Activated CD4-positive, alpha-beta T cell treated with anti-CD3 and anti-CD28 coated beads, Interleukin-2, amount 50 U/mL, for 48 hours (primary cell): ENCODE measurements at places on chromosomes 12 and 14.

- DNase-seq = no peak
Observed at GRCh38 chr12:26810330-26810729, 22.7 kb downstream of the ITPR2 start.

- no peak for DNase-seq
Observed at GRCh38 chr12:56622535-56622934, 7.6 kb downstream of the BAZ2A start.

- no peak for DNase-seq
Observed at GRCh38 chr12:119177724-119178380, 879 bp upstream of the HSPB8 start.

DNA sequence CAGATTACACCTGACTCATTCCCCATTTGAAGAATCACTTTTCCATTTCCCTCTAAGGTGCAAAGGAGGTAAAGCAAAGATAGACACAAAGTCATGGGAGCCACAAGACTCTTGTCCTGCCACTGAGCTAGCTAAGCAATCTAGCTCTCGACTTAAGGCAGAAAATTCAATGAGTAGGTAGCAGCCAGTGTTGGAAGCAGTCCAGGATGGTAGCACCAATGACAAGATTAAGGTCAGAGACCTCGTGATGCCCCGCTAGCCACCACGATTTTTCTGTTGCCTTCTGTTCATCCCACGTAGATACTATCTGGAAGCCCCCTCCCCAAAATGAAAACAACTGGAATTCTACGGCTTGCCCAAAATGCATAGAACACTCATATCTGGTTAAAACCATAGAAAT lies 1.4 kb downstream of the VAMP1 start:
- DNase-seq = no peak

- DNase-seq = no peak
Observed at GRCh38 chr12:46835785-46836184, 10.0 kb upstream of the SLC38A4 start.

- no peak for DNase-seq
Observed at GRCh38 chr12:47547077-47547476, 158.8 kb downstream of the RPAP3 start.

GRCh38 chr12:93763746-93764147 lies 86.6 kb downstream of the CRADD start:
- no peak for DNase-seq

DNA sequence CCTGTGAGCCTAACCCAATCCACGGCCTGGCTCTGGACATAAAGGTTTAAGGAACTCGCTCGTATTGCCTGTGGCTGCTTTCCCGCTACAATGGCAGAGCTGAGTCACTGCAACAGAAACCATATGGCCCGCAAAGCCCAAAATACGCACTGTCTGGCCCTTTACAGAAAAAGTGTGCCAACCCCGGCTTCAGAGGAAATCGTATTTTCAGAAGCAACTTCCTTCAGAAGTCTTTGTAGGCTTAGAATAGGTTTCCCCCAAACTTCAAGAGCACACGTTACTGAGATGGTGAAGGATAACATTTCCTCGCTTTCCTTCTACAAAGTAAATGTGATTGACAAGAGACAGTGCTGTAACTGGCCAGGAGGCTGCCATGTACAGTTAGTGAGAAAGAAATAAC lies 34.8 kb upstream of the TESC start:
- peak; percentile 76 for DNase-seq

DNA sequence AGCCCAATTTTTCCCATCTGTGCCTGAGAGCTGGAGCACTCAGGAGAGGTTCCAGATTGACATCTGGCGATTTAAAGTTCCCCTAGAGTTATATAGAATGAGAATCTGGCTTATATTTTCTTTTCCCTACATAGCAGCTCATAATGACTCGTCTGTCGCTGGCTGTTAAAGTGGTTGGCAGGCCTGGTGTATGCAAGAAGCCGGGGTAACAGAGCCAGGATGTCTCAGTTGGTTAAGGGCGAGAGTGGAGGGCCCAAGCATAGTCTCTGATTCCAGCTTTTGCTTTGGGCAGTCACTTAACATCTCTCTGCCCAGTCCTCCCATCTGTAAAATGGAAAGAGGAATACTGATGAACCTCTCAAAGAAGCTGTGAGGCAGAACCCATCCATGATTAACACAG lies 751.6 kb downstream of the NOVA1 start:
- no peak for DNase-seq

- no peak for DNase-seq
Observed at GRCh38 chr14:61257469-61258057, 23.6 kb downstream of the TMEM30B start.

GRCh38 chr14:90883197-90883596 lies 67.0 kb upstream of the TTC7B start:
- no peak for DNase-seq

DNA sequence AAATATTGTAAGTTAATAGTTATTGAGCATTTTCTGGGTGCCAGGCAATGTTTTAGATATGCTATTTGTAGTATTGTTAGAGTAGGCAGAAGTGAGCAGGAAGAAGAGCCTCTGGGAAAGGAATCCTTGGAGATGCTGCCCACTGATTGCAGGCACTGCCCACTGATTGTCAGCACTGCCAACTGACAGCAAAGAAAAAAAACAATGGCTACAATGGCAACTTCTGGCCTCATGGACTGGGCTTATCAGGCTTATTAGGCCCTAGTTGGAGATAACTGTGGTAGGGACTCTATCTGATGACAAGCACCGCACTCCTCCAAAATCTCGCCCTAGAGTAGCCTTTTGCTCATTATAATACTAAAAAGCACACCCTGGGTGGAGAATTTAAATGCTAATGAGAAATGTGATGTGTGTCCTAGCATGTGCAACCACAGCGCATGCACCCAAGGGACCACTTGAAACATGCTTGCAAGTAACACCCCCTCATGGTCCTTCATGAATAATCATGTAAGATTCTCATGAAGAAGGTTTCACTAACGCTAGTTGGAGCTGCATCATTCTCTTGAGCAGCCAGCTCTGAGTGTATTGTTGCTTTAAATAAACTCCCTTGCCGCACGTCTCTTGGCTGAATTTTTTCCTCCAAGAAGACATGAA lies 103.5 kb upstream of the PPP4R3A start:
- DNase-seq = no peak

DNA sequence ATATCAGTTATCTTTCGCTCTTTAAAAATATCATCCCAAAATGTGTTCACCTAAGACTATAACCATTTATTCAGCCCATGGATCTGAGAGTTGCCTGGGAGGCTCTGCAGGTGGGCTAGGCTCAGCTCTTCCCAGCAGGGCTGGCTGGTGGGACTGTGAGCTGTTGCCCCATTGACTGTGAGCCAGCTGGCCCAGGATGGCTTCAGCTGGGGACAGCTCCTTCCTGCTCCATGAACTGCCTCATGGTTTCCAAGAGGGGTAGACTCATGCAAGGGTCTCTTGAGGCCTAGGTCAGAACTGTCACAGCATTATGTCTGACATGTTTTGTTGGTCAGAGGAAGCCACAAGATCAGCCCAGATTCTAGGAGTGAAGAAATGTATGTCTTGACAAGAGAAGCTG lies 114.1 kb upstream of the E2F7 start:
- no peak for DNase-seq

GRCh38 chr12:81078469-81079196 lies 754 bp downstream of the ACSS3 start:
- no peak for DNase-seq

GRCh38 chr14:55760789-55761566 lies 181.0 kb downstream of the KTN1 start:
- no peak for DNase-seq

GRCh38 chr14:51789596-51789995 lies 70.8 kb upstream of the GNG2 start:
- DNase-seq = no peak

- no peak for DNase-seq
Observed at GRCh38 chr14:75944607-75945241, 37.1 kb downstream of the TGFB3 start.

GRCh38 chr14:20195911-20196310 lies 5.2 kb downstream of the OR11G2 start:
- DNase-seq = no peak

DNA sequence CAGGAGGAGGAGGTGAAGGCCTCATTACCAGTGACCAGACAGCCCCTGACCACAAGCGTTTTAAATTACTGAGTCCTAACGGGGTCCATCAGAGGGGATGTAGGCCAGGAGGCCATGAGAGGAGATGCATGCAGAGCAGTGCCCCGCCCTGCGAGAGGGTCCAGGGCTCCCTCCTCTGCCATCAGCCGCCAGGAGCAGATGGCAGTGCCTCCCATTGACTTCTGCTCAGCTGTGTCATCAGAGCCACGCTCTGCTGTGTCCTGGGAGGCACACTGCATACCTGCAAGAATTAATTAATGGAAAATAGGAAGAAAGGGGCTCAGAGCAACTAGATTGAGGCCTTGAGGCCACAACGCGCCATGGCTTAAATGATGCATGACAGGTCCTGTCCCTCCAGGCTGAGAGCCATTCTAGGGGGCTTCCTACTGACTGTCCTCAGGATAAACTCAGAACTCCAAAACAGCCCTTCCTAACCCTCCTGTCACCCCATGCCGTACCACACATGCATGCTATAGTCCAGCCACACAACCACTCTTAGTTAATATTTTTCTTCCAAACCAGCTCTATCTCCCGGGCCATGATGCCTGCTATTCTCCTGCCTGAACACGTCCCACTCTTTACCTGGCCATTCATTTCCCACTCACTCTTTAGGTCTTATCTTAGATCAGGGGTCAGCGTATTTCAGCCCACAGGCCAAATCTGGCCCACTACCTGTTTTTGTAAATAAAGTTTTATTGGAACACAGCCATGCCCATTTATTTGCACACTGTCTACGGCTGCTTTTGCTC lies 235.8 kb downstream of the KSR2 start:
- no peak for DNase-seq

DNA sequence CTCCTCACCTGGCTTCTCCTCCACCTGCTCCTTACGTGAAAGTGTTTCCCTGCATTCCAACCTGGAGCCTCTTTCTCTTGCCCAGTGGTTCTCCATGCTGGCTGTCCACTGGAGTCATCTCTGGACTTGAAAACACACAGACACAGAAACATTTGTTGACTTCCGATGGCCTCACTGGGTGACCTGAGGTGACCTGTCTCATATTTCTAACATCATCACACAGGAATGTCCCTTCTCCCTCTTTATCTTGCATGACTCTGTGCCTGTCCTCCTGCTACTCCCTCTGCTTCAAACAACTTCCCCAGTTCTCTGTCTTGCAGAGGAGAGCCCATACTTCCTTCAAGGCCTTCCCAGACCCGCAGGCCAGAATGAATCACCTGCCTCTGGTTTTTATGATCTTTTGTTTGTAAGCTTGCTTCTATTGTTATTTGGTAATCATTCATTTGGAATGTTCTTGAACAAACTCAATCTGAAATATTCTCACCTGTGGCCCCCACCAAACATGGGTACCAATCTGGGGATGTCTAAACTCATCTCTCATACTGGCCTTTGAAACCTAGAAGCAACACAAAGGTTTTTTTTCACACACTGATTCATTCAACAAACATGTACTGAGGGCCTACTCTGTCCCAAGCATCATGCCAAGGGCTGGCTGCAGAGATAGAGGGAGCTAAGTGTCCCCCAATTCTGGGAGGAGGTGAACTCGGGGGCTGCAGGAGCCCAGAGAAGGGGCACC lies 9.7 kb upstream of the RIN3 start:
- DNase-seq = no peak

GRCh38 chr12:100795800-100796179 lies 1.2 kb downstream of the ANO4 start:
- no peak for DNase-seq

DNA sequence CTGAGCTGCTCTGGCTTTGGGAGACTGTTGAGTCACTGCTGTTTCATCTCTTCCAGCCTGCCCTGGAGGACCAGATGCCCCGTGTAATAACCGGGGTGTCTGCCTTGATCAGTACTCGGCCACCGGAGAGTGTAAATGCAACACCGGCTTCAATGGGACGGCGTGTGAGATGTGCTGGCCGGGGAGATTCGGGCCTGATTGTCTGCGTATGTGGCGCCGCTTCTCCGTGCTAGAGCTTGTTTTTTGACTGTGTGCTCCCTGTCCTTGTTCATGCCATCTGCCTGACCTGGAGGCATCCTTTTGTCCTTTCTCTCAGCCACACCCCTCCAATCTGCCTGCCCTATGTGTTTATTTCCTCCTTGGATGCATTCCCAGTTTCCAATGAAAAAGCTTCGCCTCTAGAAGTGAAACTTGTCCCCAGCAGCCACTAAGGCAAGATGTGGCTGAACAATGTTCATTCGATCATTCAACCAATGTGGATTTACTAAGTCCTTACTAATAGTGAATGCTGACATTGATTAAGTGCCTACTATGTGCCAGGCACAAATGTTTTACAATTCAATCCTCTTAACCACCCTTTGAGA lies 98.6 kb downstream of the NT5DC3 start:
- no peak for DNase-seq

GRCh38 chr14:65993103-65993502 lies 493.1 kb upstream of the CCDC196 start:
- DNase-seq = no peak

GRCh38 chr12:93122569-93123091 lies 193.5 kb upstream of the EEA1 start:
- no peak for DNase-seq

DNA sequence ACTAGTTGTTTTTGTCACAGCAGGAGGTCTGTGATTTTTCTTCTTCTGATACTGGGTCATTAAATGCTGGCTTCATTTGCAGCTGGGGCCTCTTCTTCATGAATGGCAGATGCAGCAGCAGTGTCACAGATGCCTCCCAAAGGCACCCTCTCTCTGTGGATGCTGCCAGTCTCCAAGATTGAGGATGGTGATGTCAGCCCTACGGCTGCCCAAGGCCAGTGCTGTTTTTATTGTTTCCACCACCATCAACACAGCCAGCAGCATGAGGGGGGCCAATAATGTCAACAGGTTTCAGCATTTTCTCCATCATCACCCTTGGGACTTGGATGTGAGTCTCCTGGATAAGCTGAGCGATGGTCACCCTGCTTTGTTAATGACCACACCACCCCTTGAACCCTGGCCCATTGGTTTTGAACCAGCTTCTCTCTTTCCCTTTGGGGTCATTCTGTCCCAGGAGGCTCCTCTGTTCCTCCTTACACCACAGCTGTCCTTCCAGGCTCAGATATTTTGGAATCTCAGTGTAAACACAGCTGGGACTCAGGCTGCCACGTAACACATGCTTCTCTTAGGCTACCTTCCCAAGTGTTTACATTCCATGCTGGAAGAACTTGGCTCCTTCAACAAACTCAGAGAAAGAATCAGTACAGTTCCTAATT lies 151.7 kb upstream of the DDHD1 start:
- no peak for DNase-seq

- DNase-seq = no peak
Observed at GRCh38 chr14:61927520-61927919, 165.3 kb downstream of the SNAPC1 start.

- DNase-seq = no peak
Observed at GRCh38 chr12:10634427-10634826, 21.0 kb upstream of the MAGOHB start.

DNA sequence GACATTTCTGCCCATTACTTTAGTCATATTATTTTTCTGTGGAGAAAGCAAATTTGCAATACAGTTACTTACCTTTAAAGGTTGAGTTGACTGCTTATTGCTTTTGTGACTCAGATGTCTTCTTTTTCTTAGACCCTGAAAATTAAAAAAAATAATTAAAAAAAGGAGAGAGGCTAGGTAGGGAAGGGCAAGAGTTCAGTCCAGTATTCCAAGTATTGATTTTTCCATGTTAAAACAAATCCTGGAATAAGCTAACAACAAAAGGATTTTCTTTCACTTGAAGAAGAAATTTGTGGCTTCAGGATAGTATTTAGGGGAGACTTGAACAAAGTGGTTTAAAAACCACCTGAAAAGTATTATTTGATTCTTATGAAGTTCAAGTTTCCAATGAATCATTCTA lies 49.4 kb downstream of the LMNTD1 start:
- DNase-seq = no peak
